ENCODE measurements at places on chromosomes 7 and 10. TPM values are rescaled to one million over a fixed set of nuclear protein-coding genes. Genes with fewer than 3 reads are reported as not detected.

GRCh38 chr10:78713659-78714058, 355.1 kb upstream of the ZMIZ1 start:
- DNase-seq: no peak

DNA sequence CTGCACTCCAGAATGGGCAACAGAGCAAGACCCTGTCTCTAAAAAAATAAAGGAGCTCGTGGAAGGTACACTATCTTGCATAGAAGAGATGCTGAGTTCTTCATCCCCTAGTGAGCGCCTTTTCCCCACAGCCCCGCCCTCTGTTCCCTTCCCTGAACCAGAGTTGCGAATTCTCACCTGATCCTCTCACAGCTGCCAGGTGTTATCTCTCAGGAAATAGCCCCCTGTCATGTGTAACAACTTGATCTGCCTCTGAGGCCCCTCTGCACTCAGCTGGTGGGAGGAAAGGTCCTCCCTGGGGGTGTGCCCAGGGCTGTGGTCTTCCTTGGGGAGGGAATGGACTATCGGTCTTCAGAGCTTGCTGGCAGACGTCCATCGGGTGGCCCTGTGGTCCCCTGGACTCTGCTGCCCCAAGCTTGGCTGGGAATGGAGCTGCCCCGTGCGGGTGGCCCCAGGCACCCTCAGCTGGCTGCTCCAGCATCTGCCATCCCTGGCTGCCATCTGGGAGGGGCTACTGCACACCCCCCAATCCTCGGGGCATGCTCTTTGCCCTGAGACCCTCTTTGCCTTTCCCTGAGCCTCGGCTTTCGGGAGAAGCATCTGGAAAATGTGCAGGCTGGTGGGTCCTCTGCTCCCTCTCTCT, 21.7 kb upstream of the BNIP3 start:
- DNase-seq: no peak

DNA sequence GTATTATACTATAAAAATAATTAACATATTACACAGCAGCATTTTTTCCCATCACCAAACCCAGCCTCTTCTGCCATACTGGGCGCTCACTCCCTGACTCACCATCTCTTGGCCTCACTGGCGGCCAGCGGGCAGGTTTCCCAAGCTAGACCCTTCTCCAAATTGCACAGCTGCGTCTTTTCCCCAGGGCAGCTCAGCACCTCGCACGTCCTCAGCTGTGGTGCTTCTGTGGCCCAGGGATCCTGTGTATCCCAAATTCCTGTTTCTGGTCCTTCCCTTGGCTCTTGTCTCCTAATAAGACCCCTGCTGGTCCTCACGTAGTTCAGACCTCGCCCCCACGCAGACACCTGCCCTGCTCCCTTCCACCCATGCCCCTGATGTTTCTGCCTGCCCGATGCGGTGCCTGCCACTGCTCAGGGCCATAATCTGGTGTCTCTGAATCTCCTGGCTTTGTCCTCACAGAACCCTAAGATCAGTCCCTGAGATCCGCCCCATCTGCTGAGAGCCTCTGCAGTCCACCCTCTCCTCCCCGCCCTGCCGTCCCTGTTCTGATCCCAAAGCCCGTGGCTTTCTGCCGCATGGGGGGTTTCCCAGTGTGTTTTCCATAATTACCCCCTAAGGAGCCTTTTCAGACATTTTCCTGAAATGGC, 290.1 kb downstream of the TCERG1L start:
- DNase-seq: no peak

DNA sequence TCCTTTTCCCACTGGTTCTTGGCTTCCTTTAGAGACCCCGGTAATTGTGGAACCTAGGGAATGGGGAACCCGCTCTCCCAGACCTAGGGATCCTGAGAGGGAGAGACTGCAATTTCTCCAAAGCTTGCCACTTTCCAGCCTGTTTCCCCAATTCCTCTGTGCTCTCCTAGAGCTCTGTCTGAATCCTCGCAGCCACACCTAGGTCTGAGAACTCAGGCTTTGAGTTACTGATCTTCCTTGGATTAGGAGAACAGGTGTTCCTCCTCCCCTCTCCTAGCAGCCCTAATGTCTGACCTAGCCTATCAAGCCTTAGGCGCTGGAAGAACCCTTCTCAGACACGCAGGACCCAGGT, 20.0 kb downstream of the WNT8B start:
- no peak for DNase-seq

- DNase-seq: no peak
Observed at GRCh38 chr7:34875481-34875880, 161.8 kb downstream of the DPY19L1 start.

DNA sequence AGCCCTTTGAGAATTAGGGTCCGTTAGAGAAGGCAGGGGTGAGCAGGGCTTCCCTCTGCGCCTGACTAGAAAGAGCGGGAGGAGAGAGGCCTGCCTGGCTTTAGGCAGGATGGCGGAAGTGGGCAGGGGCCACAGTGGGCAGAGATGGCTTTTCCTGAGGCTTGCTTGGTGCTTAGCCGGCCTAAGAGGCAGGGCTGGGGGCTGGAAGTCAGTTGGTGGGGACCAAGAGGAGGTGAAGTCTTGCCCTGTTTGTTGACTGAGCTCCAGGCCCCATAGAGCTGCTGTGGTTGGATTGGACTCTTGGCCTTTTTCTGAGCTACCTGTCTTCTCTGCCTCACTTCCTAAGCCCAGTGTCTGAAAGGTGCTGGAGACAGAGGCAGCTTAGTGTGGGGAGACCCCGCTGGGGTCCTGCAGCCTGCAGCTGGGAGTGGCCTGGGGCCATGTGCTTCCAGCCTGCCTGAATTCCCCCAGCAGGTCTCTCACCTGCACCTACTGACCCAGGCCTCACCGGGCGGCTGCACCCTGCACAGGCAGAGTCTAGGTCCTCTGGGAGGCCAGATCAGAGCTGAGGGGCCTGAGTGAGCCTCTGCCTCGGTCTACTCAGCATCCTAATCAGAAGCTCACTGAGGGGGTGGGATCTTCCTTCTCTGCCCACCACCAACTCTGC, 4.8 kb downstream of the FAM241B start:
- DNase-seq: no peak

- DNase-seq: peak; percentile 76
Observed at GRCh38 chr10:15200626-15201025, 32.1 kb upstream of the NMT2 start.

- no peak for DNase-seq
Observed at GRCh38 chr7:108062250-108063014, 59.5 kb upstream of the LAMB1 start.

DNA sequence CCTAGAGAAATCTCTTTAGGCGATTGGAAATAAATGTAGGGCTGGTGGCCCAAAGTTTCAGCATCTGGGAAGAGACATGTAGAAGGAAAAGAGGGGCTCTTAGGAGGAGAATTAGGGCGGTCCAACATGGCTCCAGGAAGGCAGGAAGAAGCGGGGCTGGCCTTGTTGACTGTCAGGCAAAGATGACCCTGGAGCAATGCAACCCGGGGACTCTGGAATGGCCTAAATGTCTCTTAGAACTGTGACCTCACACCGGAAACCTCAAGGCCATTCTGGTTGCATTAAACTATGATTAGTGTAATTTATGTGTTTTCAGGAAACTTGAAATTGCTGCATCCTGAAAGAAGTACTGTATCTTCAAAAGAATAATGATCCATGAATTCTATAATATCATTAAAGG, 66.8 kb downstream of the NRP1 start:
- DNase-seq: no peak

GRCh38 chr10:90227217-90227656, 525.8 kb downstream of the KIF20B start:
- peak; percentile 68 for DNase-seq

DNA sequence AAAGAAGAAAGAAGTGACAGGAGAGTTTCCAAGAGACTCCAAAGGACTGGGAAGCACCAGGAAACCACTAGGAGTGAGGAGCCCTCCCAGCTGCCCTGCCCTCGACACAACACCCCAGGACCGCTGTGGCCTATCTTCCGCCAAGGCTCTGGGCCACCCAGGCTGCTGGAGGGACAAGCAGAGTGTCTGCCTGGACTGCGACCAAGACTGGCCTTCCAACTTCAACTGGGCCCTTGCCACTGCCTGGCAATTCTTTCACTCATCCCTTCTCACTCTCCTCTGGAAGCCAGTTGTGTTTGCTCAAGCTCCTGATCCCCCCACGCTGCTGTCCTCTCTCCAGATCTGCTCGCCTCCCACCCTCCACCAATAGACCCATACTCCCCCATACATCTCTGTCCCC, 10.2 kb downstream of the KIAA1549 start:
- no peak for DNase-seq

DNA sequence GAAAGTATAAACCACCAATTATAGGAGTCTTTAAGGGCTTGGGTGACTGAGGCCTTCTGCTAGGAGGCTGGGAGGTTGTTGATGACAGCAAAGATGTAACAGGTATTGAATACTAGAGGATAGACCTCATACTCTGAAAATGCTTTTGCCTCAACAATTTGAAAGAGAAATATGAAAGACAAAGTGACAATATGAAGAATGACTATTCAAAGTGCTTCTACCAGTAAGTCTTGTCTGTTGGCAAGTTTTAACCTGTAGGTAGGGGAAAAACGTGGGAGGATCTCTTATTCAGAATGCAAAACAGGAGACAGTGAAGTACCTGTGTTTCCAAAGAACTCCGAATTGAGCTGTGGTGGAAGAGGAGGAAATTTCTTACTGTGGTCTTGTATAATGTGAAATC, 38.2 kb downstream of the GBF1 start:
- DNase-seq: no peak

GRCh38 chr10:132527339-132528063, 10.1 kb upstream of the INPP5A start:
- no peak for DNase-seq

- no peak for DNase-seq
Observed at GRCh38 chr7:139124084-139124914, 14.8 kb upstream of the ZC3HAV1 start.

- DNase-seq: no peak
Observed at GRCh38 chr10:62820586-62820985, 4.4 kb upstream of the EGR2 start.

DNA sequence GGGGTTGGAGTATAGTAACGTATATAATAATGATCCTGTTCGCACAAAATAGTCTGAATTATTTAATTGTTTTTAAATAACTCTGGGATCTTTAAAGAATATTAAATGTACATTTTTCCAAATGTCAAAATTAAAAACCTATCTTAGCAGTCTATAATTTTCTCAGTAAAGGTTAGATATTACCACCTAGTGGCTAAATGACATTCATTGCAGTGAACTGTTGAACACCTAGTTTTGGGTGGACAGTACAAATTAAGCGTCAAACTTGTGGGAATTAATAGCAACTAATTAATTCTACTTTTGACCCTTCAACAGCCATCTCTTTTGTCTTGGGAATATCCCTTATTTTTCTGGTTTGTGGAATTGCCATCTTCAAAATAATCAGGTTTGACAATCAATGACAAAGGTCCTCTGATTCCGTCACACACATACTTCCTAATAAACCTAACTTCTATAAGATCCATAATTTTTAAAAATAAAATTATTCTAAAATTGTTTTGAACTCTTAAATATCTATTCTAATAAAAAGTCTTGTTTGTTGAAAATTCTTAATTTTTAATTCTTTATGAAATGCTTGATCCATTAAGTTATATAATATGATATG, 165.7 kb downstream of the SEMA3D start:
- no peak for DNase-seq

- DNase-seq: no peak
Observed at GRCh38 chr10:89468191-89468965, 54.0 kb downstream of the IFIT5 start.

GRCh38 chr7:137715121-137715520, 131.7 kb downstream of the DGKI start:
- DNase-seq: no peak

- no peak for DNase-seq
Observed at GRCh38 chr10:95756041-95756761, at the start of gene ENTPD1. ENTPD1 (plus strand) TSS chr10:95756163; CDS start chr10:95756240, 77 bp downstream.

MRPL32 gene
- 44.5 TPM for polyA plus RNA-seq

CD36 gene
- polyA plus RNA-seq: 0.34 TPM

UNC5B gene
- polyA plus RNA-seq: 17.5 TPM

EGR2 gene
- 1.9 TPM for polyA plus RNA-seq

SLC26A5 gene
- polyA plus RNA-seq: not detected

TCERG1L gene
- not detected for polyA plus RNA-seq

RBP3 gene
- polyA plus RNA-seq: not detected

CPXM2 gene
- polyA plus RNA-seq: 14.4 TPM

HOXA6 gene
- 0.77 TPM for polyA plus RNA-seq

PLCE1 gene
- polyA plus RNA-seq: 3.7 TPM

ABCC2 gene
- 0.23 TPM for polyA plus RNA-seq

ANKRD1 gene
- polyA plus RNA-seq: 3.2 TPM

SPDYE9 gene
- not detected for polyA plus RNA-seq

SLC13A1 gene
- not detected for polyA plus RNA-seq

PAOX gene
- 3.5 TPM for polyA plus RNA-seq

REPIN1 gene
- polyA plus RNA-seq: 41.3 TPM

NANOS1 gene
- polyA plus RNA-seq: 0.29 TPM

IL6 gene
- 25.7 TPM for polyA plus RNA-seq

ZNF722 gene
- not detected for polyA plus RNA-seq

FAM25G gene
- polyA plus RNA-seq: not detected
